Hindlimb muscle (tissue), 1 donor: ENCODE measurements at places on chromosomes 3 and 15.
A peak's percentile ranks its signal among the peaks of the same experiment; 100 is the strongest.

GRCh38 chr3:66889750-66890494 is 108.2 kb upstream of the KBTBD8 start:
- no peak for DNase-seq

DNA sequence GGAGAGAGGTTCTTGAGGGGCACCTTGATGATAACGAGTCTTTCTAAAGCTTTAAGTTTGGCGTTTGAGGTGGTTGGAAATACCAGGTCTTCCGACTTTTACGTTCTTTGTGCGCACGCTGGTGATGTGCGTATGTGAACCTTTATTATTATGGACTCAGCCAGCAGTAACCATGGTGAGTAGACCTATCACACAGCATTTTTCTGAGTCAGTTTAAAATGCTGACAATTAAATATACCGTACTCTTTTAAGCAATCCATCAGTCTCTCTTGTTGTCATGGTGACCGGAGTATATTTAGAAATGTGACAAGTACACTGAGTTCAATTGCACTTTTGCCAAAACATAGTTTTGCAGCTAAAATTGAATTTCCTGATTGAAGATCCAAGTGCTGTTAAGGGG is 172.2 kb downstream of the LPP start:
- no peak for DNase-seq

- DNase-seq = no peak
Observed at GRCh38 chr3:69499899-69500421, 114.1 kb upstream of the FRMD4B start.

DNA sequence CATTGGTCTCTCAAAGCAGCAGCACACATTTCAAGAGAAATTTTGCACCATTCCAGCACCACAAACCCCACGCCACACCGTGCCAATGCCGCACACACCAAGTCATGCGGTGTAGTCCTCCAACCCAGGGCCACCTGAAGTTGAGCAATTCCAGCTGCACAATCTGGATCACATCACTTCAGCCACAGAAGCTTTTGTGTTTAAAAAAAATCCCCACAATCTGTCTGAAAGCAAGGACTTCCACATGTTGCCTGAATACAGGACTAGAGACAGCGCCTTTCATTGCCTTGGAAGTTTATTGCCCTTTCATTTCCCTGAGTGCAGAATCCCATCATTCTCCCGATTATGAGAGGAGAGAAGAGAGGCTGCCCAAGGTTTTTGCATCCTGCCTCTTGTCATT is 175.6 kb upstream of the BCL6 start:
- peak; percentile 27 for DNase-seq

DNA sequence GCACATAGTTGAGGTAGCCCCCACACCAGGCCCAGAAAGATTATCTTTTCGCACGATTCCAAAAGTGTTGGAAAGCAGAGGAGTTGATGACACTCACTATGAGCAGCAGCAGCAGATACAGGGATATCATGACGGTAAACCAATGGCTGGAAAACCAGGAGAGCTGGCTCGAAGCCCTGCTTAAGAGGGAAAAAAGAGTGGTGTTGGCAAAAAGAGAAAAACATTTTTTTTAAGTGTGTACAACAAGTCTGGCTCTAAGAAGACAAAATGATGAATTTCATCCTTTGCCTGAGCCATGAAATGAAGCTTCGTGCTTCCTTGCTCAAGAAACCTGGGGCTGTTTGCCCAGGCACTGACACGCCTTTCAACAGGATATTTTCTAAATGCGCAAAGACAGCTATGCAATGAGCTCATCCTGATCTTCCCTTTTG is 27.3 kb downstream of the PARP16 start:
- peak; percentile 81 for DNase-seq

DNA sequence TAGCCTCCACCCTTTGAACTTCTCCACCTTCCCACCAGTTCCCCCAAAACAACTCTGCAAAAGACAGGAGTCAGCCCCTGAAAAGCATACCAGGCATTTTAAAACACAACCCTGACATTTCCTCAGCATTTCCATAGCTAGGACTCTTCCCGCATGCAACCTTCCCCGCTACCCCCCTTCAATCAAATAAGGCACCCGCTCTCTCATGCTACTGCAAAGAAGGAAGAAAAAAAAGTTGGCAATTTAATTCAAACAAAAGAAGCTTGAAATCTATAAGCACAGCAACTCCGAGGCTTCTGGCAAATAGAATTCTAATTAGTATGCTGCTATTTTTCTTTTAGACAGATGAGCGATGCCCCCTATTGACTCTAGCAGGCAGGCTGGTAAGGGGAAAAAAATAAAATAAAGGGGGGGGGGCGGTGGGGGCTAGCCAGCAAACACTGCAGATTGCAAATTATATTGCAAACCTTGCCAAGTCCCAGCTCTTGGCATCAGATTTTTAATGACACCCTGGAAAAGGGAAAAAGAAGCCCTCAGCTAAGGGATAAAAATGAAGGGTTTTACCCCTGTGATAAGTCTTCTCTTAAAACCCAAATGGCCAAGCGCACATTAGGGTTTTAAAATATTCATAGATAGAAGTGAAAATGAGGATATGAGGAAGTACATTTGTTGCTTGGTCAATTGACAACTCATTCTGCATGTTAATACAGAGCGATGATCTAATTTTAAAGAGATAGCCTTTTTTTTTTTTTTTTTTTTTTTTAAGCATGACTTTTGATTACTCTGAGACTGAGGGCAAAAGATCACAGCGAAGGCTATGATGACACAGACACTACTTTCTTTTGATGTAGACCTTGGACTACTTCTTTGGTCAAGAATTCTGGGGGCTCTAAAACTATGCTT is 255.2 kb downstream of the NR2F2 start:
- DNase-seq = no peak

DNA sequence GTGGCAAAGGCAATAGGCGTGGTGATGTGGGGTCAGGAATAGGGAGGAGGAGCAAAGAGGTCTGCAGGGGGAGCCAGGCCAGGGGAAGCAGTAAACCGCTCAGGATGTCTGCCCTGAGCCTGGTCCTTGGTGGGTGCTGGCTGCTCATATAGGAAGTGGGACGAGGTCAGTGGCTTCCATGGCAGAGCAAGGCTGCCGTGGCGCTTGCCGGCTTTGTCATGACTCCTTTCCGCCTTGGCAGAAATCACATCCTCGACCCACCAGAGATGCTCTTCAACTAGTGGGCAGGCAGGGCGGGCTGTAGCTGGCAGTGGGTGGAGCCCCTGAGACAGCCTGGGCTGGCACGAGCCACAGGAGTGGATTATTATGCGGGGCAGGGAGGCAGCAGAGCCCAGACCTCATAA is 13.1 kb upstream of the SKOR1 start:
- DNase-seq = no peak

DNA sequence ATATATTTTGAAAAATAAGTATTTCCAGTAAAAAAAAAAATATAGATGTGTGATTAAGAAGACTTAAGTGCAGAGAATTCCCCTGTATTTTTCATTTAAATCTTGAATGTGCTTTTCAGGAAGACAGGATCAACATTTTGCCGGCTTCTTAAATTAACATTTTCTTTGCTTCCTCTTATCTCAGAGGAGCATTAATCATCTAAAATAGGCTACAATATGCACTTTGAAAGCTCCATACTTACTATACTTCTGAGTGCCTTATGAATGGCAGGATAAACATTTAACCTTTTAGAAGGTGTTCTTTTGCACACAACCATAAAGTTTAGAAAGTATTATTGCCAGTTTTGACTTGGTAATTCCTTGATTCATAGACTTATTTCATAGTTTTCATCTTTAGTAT is 164.3 kb downstream of the ECT2 start:
- no peak for DNase-seq

GRCh38 chr3:142226474-142226873 is 1.1 kb upstream of the GK5 start:
- no peak for DNase-seq

GRCh38 chr3:126418661-126419131 is 24.0 kb downstream of the CFAP100 start:
- no peak for DNase-seq

GRCh38 chr3:15271785-15272381 is 60.5 kb downstream of the SH3BP5 start:
- DNase-seq = no peak

GRCh38 chr3:14228681-14229470 is 50.3 kb downstream of the LSM3 start:
- no peak for DNase-seq

DNA sequence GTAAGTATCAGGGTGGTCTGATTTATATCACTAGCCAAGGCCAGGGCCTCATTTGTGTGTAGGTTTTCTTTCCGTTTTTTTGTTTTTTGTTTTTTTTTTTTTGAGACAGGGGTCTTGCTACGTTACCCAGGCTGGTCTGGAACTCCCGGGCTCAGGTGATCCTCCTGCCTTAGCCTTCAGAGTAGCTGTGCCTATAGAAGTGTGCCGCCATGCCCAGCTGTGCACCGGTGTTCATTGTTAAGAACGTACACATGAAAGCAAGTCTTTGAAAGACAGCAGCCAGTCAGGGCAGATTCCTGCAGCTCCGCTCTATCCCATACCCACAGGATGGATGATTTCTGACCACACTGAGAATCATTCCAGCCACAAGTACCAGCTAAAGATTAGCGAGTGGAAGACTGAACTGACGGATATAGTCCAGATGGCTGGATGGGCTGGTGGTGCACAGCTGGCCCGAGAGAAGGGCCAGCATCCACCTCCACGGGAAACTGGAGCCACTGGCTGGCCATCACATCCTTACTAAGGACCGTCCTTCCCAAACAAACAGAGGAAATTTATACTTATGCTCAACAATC is 95.4 kb downstream of the PCSK6 start:
- DNase-seq = no peak

DNA sequence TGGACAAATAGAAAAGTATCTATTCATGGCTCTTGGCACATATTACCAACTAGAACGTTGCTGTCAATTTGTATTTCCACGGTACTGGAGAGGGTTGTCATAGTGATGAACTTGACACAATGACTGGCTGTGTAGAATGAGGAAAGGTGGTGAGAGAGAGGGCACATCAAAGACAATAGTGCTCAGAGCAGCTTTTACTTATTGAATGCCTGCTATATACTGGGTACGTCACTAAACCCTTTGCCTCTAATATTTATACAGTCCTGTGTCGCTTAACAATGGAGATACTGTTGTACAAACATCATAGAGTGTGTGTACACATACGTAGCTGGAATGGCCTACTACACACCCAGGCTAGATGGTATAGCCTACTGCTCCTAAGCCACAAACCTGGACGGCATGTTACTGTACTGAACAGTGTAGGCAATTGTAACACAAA is 8.3 kb downstream of the TMPRSS7 start:
- DNase-seq = no peak

DNA sequence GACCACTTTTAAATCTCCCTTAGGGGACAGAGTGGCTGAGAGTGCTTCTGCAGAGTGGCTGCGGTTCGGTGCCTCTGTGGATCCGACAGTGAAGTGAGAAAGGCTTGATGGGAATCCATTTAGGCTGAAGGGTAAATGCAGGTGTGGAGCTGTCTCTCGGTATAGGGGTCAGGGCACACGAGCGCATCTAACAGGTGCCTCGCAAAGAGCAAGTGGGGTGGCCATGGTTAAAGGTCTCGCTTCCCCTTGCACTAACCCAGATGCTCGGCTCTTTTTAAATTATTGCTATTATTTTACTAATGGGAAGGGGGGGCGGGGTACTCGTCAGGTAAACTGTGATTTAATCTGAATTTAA is 598 bp upstream of the GJD2 start:
- DNase-seq = no peak

- no peak for DNase-seq
Observed at GRCh38 chr3:149670742-149671492, 13.1 kb upstream of the WWTR1 start.
